ENCODE measurements at places on chromosomes 11 and 22.

DNA sequence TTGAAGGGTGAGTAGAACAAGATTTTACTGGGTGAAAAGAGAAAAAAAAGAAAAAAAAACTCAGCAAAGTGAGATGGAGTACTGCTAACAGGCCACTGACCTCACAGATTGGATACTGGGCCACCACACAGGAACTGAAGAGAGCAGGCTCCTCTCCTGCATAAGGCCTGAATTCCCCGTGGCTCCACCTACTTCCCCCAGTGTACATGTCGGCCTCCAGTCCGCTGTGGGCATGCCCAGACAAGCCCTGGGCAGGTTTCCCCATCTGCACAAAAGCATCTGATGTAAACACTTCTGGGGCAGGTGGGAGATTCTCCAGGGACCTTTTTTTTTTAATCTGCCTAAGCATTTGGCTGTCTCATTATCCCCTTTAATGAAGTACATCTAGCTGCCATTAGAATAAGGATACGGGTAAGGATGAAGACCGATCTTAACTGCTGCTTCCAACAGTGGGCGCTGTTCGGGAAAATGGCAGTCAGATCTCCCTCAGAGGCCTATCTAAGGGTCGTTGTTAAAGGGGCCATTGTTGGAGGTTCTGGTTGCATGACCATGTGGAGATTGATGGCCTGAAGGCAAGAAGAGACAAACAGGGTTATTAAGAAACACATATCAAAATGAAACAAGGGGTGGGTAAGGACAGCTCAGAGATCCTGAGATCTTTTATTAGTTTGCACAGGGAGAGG lies 48.5 kb downstream of the MS4A13 start:
- DNase-seq: no peak

DNA sequence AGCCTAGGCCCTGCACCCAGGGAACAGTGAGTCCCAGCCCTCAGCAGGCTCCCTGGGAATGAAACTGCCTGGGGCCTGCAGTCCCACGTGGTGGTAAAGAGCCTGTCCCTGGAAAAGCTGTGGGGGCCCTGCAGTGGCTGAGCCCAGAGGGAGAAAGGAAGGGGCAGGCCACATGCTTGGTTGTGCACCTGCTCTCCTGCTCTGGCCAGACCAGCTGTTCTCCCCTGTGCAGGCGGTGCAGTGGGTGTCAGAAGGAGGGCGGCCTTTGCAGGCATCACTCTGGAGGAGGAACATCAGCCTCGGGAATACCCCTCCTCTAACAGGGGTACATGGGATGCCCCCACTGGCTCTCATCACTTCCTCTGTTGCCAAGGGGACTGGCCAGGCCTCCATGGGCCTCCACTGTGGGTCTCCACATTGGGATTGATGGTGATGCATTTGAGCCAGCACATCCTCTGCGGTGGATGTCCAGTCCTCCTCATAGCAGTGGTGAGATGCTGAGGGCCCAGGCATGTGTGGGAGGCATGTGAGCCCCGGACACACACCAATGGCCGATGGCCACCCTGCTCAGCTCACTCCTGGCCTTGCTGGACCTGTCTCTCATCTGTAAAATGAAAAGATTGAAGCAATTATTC lies 690.4 kb downstream of the BRD1 start:
- DNase-seq: no peak

DNA sequence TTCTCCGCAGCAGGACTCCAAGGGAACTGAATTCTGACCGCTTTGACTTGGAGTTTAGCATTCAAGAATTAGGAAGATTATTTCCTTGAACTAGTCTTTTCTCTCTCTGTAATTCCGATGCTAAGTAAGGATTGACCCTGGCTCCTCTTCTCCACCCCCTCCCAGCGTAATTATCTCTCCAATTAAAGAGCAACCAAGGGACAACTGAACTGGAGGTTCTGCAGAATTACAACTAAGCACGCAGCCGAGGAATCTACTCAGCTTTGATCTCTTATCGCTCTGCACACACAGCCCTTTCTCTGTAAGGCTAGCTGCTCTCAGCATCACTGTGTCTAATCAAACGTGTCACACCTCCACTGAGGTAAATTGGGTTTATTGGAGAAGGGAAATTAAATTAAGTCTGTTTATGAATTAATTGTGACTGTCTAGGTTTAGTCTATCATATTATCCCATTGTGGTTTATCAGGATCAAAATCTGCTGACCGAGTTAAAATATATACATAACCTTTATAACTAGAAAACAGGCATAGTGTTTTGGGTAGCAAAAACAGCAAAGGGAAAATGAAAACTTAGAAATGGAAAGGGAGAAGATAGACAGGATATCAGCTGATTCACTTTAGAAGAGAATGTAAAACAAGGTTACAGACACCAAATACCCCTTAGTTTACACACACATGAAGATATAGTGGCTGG lies 241.3 kb upstream of the LARGE1 start:
- DNase-seq: no peak

GRCh38 chr11:119263352-119263940 lies 53.5 kb downstream of the MCAM start:
- DNase-seq: no peak

- DNase-seq: peak; percentile 51
These were observed 305.8 kb upstream of the NCAM1 start for GRCh38 chr11:112655371-112655770.

GRCh38 chr22:21673534-21674321 lies 7.9 kb downstream of the PPIL2 start:
- DNase-seq: no peak

DNA sequence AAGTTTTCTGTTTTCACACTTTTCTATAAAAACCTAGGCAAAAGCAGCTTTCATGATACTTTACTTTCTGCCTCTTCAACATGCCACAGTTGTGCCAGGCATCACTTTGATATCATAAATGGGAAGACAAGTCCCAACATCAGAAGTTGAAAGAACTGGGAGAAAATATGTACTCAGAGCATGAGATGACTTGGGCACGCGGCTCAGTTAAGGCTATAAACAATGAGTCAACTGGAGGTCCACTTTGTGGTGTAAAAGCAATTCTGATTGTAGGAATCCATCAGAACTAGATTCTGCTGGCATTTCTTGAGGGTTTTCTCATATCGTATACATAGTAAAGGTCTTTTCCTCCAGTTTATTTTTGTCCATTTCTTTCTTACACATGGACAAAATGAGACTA lies 109.7 kb upstream of the USP47 start:
- no peak for DNase-seq

GRCh38 chr22:19806213-19807160 lies 45.9 kb downstream of the TBX1 start:
- DNase-seq: no peak

GRCh38 chr11:67022961-67023956 lies at the start of gene SYT12:
TSS of gene SYT12 (plus strand) at chr11:67023134. CDS start at chr11:67030145, 7,011 bp downstream.
- no peak for DNase-seq

DNA sequence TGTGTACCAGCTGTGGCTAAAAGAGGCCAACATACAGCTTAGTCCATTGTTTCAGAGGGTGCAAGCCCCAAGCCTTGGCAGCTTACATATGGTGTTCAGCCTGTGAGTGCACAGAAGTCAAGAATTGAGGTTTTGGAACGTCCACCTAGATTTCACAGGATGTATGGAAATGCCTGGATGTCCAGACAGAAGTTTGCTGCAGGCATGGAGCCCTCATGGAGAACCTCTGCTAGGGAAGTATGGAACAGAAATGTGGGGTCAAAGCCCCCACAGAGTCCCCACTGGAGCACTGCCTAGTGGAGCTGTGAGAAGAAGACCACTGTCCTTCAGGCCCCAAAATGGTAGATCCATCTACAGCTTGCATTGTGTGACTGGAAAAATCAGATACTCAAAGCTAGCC lies 42.2 kb upstream of the PTH start:
- no peak for DNase-seq

GRCh38 chr11:119284344-119285157 lies 32.4 kb downstream of the MCAM start:
- DNase-seq: no peak

GRCh38 chr11:113493206-113493605 lies 18.0 kb upstream of the DRD2 start:
- DNase-seq: no peak

DNA sequence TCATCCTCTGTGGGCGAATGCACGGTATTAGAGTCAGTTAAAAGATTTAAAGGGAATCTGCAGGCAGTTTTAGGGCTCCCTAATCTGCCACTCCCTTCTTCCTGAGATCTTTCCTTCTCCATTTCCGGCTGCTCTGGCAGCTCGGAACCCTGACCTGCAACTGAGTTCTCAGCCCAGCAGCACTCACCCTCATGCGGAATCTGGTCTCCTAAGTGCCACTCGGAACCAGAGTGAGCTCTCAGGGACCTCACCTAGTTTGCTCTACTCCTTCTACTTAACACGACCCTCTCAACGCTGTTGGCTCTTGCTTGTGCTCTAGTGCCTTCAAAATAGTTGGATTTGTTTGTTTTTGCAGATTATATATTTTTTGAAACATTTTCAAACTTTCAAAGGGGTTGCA lies 19.3 kb upstream of the IL10RA start:
- no peak for DNase-seq

DNA sequence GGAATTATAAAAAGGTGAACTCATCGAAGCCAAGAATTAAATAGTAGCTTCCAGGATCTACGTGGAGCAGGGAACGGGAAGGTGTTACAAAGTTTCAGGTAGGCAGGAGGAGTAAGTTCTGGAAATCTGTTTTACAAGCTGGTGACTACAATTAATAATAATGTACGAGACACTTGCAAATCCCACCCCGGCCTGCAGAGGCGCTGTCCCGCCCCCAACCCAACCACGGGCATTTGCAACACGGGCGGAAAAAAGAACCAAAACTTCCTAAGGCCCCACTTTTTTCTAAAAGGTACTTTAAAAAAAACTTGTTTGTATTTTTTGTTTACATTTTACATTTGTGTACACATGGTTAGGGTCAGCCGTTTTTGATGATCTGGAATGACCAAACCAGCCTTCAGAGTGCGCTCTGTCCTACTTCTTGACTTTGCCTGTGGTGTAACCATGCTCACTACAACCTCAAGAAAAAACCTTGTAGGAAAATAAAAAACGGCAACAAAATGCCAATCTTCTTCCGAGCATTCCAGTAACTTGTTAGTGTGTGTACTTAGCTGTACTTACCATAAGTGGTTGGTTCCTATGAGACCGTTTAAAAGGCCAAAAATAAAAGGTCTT lies 449.6 kb upstream of the B3GAT1 start:
- DNase-seq: no peak

- no peak for DNase-seq
These were observed 301.2 kb downstream of the CADM1 start for GRCh38 chr11:115202900-115203552.

GRCh38 chr11:20561915-20562314 lies 37.5 kb upstream of the SLC6A5 start:
- DNase-seq: no peak

DNA sequence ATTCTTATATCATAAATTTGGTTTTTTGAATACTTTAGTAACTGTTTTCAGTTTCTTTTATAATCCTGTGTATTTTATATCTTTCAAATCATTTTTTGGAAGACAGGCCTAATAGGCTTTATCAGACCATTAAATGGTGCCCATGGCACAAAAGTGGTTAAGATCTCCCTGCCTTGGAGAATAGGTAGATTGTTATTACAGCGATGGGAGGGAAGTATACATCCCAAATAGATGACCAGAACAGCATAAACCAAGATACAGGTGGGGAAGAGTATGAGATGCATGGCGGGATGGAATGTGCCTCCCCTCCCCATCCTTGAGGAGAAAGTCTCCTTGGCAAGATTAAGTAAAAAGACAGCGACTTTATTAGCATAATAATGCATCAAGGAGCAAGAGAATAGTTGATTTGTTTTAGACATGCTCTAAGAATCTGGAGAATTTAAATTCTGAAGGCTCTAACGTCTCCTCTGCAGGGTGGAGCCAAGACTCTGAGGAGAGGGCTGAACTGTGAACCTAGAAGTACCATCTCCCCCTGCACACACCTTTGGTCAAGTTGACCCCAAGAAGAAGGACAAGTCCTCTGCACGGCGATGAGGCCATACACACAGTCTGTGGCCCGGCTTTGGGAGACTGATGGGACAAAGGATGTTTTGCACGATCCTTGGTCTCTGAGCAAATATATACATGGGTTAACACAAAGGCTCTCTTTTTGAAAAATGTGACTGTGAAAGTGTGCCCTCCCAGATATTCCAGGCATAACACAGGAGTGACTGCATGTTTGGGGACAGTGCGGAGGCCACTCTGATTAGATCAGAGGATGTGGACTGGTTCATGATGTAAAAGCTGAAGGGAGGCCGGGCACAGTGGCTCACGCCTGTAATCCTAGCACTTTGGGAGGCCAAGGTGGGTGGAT lies 61.1 kb upstream of the SLC35C1 start:
- no peak for DNase-seq

GRCh38 chr11:1042626-1043562 lies 6.4 kb upstream of the MUC6 start:
- DNase-seq: no peak

GRCh38 chr22:23115369-23115768 lies 26.4 kb downstream of the RSPH14 start:
- DNase-seq: no peak

DNA sequence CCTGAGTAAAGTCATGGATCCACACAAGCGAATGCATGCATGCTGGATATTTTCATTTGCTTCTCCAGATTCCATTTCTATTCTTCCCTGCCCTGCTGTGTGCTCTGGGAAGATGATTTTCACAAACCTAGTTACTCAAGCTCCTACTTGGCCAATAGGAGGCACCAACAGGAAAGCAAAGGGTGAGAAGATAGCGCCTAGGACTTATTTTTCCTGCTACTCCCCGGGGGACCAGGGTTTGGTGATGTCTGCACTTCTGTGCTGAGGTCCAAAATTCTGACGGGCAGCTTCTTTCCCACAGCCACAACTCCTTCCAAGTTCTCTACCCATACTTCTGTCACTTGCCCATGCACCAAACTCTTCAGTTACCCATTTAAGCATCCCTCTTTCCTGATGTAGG lies 509.3 kb upstream of the TENM4 start:
- DNase-seq: no peak

DNA sequence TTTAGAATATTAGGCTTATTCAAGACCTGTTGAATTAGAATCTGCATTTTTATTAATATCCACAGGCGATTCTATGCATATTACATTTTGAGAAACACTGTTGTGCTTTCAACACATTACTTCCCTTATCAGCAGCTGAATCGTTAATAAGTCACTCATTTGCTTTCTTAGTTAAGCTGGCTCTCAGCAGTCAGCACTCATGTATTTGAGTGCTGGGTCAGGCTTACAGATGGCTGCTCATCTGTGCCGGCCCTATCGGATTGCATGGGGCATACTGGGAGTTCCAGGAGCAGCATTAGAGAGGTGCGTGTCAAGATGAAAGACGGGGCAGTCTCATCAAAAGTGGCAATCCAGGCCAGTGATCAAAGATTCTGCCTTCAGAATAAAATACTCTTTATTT lies 10.8 kb upstream of the OR51L1 start:
- no peak for DNase-seq

DNA sequence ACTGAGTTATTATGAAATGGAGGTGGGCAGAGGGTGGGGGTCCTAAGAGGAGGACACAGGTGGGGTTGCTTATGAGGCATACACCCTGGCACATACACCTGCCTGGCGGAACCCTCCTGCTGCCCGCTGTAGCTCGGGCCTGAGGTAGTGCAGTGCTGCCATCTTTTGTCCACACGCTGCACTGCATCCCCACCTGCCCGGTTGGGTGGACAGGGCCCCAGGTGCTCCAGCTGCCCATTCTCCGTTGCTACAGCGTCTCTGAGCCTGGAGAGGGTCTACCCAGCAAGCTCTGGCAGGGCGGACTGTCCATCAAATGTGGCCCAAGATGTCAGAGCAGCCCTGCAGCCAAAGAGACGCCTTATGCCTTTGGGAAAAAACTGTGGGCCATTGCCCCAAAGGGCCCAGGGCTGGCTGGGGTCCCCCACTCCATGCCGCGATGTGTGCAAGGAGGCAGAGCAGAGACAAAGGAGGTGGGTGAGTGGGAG lies 131.2 kb downstream of the BUD13 start:
- no peak for DNase-seq
